A549 treated with ZK216348 at 1 μM for 4 hours (cell line): ENCODE measurements at places on chromosomes 4 and X. TPM values are rescaled to one million over a fixed set of nuclear protein-coding genes. Genes with fewer than 3 reads are reported as not detected.

RRH gene
- 0.13 to 0.18 TPM (median 0.15 TPM) in 3 of 5 replicates, not detected in the others for total RNA-seq

SRPX2 gene
- 2.4 to 5.3 TPM (median 3.3 TPM) in 5 replicates for total RNA-seq

SPANXN4 gene
- not detected in 5 replicates for total RNA-seq

NOCT gene
- 8.3 to 12.9 TPM (median 10.9 TPM) in 5 replicates for total RNA-seq

SPON2 gene
- total RNA-seq = 0.13 to 0.69 TPM (median 0.34 TPM) in 4 of 5 replicates, not detected in the other

GPRASP2 gene
- total RNA-seq = 4.2 to 7.6 TPM (median 6.2 TPM) in 5 replicates

NDP gene
- total RNA-seq = not detected in 5 replicates

UGT2B17 gene
- total RNA-seq = not detected in 5 replicates

MAGEC1 gene
- total RNA-seq = 0.15 TPM in 1 of 5 replicates, not detected in the others

FAM9C gene
- total RNA-seq = 0.04 TPM in 1 of 5 replicates, not detected in the others

JAKMIP1 gene
- not detected in 5 replicates for total RNA-seq

POF1B gene
- total RNA-seq = 1.9 to 3.1 TPM (median 2.6 TPM) in 5 replicates

PAGE4 gene
- not detected in 5 replicates for total RNA-seq

HSFX4 gene
- total RNA-seq = not detected in 5 replicates

SLC10A6 gene
- not detected in 5 replicates for total RNA-seq

PNMA6A gene
- 2.9 to 6.2 TPM (median 4.6 TPM) in 5 replicates for total RNA-seq

PRDM8 gene
- 0.14 to 0.63 TPM (median 0.27 TPM) in 5 replicates for total RNA-seq

EFNB1 gene
- total RNA-seq = 5.8 to 10.7 TPM (median 9.8 TPM) in 5 replicates

ZC4H2 gene
- 1.7 to 2.7 TPM (median 2.2 TPM) in 5 replicates for total RNA-seq

HSPA4L gene
- total RNA-seq = 7.1 to 9.3 TPM (median 7.7 TPM) in 5 replicates

EDA gene
- 0.35 to 0.84 TPM (median 0.49 TPM) in 5 replicates for total RNA-seq

VSIG4 gene
- not detected in 5 replicates for total RNA-seq

SH3TC1 gene
- total RNA-seq = 10.7 to 23.0 TPM (median 16.2 TPM) in 5 replicates

CYTL1 gene
- not detected in 5 replicates for total RNA-seq

SMIM10L2A gene
- 0.13 to 0.23 TPM (median 0.18 TPM) in 5 replicates for total RNA-seq

AFP gene
- total RNA-seq = 1.3 to 4.4 TPM (median 1.8 TPM) in 5 replicates

POU3F4 gene
- not detected in 5 replicates for total RNA-seq

F8 gene
- 3.7 to 4.5 TPM (median 4.3 TPM) in 5 replicates for total RNA-seq

DCAF4L1 gene
- 0.11 to 0.19 TPM (median 0.12 TPM) in 5 replicates for total RNA-seq

SULT1B1 gene
- 0.02 TPM in 1 of 5 replicates, not detected in the others for total RNA-seq

NLGN4X gene
- total RNA-seq = not detected in 5 replicates

RBM10 gene
- total RNA-seq = 24.0 to 45.1 TPM (median 43.8 TPM) in 5 replicates

SUV39H1 gene
- total RNA-seq = 17.4 to 24.2 TPM (median 23.1 TPM) in 5 replicates

G6PD gene
- total RNA-seq = 1,245 to 1,640 TPM (median 1,501 TPM) in 5 replicates

TBC1D8B gene
- 0.83 to 1.8 TPM (median 1.5 TPM) in 5 replicates for total RNA-seq

UGT2B11 gene
- total RNA-seq = 0.06 to 0.17 TPM (median 0.09 TPM) in 3 of 5 replicates, not detected in the others

COQ2 gene
- 18.0 to 21.4 TPM (median 20.9 TPM) in 5 replicates for total RNA-seq

CT83 gene
- not detected in 5 replicates for total RNA-seq

FGF16 gene
- total RNA-seq = not detected in 5 replicates

ZNF157 gene
- 0.06 to 0.15 TPM (median 0.07 TPM) in 3 of 5 replicates, not detected in the others for total RNA-seq

PAGE1 gene
- total RNA-seq = 0.25 to 0.44 TPM in 2 of 5 replicates, not detected in the others

TMEM187 gene
- 4.2 to 10.2 TPM (median 5.9 TPM) in 5 replicates for total RNA-seq

RBM47 gene
- 16.5 to 24.0 TPM (median 20.7 TPM) in 5 replicates for total RNA-seq

PFKFB1 gene
- total RNA-seq = 0.11 to 0.20 TPM (median 0.19 TPM) in 3 of 5 replicates, not detected in the others
